ENCODE measurements at places on chromosomes 2 and 18.
A peak's percentile ranks its signal among the peaks of the same experiment; 100 is the strongest.

DNA sequence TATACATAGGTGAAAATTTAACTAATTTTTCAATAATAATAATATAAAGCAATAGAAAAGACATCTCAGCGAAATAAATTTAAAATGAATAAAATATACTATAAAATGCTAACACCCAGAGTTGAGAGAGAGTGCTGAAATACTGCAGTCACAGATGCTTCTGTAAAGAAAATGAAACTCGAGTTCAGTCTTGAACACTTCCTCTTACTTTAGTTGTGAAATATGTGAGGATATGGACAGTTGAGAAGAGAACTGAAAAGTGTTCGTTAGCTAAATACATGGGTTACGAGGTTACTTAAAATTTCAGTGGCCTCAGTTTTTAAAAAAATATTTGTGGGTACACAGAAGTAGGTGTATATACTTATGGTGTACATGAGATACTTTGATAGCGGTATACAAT is 106.8 kb downstream of the DNAH7 start:
- no peak for DNase-seq

DNA sequence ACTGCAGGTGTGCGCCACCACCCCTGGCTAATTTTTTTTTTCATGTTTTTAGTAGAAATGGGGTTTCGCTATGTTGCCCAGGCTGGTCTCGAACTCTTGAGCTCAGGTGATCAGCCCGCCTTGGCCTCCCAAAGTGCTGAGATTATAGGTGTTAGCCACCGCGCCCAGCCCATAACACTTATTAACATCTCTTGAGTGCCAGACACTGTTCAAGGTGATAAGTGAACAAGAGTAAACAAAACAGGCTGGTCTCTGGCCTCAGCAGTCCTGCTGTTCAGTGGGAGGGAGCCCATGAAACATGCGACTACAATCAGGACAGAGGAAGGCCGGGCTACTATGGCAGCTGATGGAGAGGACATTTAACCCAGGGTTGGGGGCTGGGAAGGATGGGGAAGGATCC is 42.3 kb downstream of the KCTD1 start:
- DNase-seq = no peak

DNA sequence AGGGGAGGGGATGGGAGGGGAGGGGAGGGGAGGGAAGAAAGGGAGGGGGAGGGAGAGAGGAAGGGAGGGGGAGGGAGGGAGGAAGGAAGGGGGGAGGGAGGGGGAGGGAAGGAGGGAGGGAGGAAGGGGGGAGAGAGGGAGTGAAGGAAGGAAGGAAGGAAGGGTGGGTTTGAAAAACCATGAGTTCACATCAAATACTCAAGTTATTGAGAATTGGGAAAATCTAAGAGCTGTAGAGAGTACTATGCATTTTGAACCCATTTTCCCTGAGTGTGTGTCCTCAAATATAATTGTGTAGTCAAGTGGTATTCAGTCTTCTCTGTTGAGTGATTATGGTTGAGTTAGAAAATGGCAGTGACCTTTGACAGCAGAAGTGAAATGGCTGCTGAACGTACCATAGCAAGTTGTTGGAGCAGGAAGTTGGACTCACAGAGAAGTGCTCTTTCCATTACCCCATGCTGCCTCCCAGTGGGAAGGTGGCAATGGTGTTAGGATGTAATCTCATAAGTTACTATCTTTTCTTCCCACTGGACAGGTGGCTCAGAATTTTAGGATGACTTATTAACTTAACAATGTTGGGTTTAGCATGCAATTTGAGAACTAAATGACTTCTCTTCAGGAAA is 214.6 kb downstream of the SETBP1 start:
- DNase-seq = peak; percentile 62

DNA sequence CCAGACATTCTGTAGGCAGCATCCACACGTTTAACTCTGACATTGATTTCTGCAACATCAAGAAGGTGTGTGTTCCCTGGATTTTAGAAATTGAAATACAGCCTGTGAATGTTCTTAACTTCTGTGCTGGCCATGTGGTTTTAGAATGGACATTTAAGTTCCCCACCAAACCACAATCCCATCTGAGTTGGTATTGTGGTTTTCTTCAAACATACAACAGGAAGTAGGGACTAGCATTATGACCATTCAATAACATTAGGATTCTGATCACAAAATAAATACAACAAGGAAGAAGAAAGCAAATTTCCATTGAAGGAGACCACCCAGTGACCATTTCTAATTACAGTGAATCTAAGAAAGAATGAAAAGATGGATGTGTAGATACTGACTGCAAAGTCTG is 51.2 kb downstream of the MAP3K20 start:
- no peak for DNase-seq
